ENCODE measurements at places on chromosomes 13 and 19.

DNA sequence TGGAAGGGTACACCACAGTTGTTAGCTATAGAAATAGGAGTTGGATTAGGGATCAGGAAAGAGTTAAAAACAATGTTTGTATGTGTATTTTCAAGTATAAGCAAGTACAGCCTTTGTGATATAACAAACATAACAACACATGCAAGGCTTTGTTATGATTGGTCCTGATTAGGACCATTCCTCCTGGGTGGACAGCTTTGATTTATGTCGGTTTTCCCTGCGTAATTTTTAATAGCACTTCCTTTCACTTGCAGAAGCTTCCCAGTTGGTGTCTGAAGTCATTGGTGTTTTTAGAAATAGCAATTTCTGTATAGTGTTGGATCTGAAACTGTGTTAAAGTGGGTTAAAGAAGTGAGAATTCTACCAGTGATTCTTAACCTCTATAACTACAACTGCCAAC lies 10.0 kb downstream of the FNDC3A start:
- DNase-seq: no peak

GRCh38 chr13:98888222-98888889 lies 89.5 kb downstream of the DOCK9 start:
- DNase-seq: no peak

DNA sequence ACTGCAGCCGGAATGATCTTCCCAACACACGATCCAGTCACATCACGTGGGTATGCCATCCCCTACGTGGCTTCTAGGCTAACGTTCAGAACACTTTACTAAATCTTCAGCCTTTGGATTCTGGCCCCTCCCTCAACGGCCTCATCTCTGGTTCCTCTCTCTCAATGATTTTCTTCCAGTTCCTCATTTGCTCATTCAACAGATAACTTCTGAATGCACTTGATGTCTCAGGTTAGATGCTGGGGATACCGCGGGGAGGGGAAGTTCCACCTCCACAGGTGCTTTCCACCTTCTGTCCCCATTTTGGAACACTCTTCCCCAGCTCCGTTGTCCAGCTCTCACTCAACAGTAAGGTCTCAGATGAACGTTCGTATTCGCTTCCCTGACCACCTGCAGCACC lies 66.1 kb downstream of the ATP7B start:
- DNase-seq: no peak

- no peak for DNase-seq
Observed at GRCh38 chr19:5128251-5128935, 159.5 kb downstream of the KDM4B start.

DNA sequence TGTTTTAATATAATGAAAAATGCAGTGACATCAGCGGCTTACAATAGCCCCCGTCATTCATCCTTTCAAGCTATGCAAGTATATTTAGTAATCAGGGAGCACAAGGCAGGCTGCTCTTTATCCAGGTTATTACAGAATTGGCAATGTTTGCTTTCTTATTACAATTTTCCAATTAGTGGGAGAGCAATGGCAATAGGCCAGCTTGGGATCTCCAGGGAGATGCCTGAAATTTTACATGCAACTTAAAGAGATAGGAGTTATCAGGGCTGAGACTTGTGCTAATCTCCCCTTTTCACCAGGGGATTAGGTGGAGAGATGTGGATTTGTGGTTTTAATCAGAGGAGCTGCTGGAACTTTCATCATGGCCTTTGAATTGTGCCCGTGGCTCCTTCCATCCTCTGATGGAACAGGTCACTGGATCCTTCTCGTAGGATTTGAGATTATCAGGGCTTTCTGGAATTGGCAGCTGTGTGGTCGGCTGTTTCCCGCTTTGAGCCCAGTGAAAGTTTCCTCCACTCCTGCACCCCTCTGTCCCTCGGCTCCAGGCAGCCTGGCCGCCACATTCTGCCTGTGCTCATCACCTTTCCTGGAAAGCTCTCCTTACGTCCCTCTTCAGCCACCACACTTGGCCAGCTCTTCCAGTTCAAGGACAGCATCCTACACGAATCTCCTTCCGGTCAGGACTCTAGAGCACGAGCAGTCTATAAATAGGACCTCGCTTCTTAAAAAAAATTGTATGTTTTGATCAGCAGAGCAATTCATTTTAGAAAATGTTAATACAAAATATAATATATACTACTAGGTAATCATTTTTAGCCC lies 47.0 kb downstream of the CBY2 start:
- DNase-seq: no peak

DNA sequence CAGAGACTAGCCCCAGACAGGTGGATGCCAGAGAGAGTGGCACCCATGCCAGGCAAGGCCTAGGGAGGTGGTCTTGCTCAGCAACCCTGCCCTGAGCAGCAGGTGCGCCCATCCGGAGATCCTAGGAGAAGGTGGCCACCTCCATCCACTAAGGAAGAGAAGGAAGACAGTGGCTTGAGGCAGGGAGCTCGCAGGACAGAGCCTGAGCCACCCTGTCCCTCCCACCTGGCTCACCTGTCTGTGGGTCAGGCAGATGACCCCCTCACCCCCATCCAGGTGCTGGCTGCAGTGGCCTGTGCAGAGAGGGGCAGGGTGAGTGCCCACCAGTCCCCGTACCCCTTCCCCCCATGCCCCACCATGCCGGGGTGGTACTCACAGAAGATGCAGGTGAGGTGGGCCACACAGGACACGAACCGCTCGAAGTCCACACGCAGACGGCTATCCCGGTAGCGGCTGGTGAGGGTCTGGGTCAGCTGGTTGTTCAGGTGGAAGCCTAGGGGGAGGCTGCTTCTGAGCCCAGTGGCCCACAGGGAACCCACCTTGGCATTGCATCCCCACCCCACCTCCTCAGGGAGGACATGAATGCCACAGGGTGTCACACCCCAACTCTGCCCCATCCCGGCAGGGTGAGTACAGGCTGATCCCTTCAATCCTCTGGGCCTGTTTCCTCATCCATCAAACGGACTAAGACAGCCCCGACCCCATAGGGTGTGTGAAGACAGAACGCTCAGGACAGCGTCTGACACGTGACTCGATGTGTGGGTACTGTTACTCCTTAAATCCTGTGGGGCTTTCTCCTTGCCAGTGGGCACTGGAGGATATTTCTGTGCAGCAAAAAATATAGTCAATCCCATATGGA lies 13.3 kb downstream of the CAPN12 start:
- no peak for DNase-seq

DNA sequence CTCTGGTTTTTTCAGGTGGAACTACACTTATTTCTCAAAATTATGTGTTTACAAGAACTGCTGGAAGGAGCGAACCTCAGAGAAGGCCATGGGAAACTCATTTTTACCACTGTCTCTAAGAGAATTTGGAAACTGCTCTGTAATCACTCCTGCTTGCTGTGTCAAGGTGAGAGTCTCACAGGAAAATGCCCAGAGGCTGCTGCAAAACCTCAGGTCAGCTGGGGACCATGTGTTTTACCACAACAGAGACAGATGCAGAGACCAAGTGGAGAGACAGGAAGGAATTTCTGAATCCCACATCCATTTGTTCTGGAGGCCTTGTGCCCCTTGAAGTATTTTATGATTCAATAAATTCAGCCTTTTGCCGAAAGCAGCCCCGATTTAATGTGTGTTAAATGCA lies 743.8 kb upstream of the SLC10A2 start:
- DNase-seq: no peak

DNA sequence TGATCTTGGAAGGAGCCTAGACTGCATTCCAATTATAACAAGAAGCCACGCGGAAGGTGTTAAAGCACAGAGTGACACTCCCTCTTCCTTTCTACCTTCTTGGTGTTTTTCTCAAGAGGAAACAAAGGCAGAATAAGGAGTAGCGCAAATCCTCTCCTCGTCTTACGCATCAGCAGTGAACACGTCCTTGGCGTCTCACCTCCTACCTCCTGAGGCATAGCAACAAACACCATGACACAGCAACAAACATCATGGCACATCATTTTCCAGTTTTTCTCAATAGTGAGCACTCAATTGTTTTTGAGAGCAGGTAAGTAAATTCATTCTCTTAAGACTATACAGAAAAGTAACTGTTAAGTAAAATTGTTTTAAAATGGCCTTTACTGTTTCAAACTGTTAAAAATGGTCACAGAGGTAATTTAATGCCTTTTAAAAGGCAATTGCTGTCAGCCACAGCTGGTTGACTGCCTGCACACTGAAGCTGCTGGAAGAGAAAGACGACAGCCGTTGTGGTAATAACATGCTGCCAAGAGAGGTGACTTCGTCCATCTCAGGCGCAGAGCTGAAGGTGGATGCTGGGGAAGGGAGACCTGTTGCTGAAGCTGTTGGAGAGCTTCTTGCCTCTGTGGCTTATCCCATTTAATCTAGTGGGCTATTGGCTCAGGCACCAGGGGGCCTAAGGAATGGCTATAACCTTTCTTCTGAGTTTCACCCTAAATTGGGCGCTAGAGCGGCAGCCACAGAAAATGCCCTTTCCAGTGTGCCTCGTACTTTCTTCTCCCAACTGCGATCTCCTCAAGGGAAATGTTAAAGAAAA lies 703.7 kb downstream of the UQCRFS1 start:
- no peak for DNase-seq
